ENCODE measurements at places on chromosomes 2 and 18.

DNA sequence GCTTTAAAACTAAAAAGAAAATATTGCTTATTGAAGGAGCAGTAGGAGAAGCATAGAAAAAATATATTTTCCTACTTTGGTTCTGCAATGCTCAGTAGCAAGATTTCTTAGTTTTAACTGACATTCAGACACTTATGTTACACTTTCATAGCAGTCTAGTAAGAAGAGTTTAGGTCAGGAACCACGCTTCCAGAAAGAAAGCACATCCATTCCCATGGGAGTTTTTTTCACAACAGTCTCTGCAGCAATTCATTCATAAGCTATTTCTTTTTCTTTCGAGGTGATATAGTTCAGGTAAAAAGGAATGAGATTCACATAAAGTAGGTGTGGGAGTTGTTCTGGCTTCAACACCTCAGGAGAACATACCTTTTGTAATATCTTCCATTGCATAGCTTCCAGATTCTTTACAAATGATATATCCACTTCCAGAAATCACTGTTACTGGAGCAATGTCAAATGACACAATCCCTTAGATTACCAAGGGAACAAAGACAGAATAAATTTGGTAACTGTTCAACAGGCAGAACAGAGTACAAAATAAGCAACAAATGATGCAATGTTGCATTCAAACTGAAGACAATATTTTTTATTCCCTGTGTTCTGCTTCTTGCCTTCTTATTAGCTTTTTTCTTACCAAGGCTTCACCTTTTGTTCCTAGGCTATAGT lies 95.2 kb upstream of the GULP1 start:
- no peak for DNase-seq

GRCh38 chr2:33516456-33516995 lies 40.1 kb downstream of the RASGRP3 start:
- no peak for DNase-seq

- DNase-seq, result no peak
These were observed 126.9 kb downstream of the RPIA start for GRCh38 chr2:88818381-88818780.

DNA sequence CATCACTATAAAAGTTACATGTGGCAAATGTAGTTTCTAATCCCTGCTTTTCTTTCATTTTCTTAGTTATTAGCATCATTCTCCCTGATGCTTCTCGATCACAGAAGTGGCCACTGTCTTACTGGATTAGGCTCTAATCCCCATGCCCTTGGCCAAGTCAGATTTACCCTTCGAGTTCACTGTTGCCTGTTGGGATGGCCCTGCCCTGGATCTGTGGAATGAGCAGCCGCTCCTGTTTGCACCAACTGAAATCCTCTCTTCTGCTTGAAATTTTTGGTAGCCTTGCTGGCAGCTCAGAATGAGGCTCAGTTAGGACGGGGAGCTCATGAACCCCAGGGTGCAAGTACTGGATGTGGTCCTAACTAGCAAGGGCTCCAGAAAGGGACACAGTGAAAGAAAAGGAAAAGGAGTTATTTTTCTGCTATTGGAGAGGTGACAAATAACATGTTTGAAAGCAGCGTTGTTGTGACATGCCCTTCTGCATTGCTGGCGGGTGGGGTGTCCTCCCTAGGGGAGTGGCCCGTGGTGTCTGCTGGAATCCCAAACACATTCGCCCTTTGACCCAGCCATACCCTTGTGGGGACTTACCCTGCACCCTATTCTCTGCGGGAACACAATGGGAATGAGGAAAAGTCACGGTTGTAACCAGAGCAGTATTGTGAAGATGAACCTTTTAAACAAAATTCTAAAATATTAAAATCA lies 34.5 kb downstream of the RBFA start:
- DNase-seq, result no peak

DNA sequence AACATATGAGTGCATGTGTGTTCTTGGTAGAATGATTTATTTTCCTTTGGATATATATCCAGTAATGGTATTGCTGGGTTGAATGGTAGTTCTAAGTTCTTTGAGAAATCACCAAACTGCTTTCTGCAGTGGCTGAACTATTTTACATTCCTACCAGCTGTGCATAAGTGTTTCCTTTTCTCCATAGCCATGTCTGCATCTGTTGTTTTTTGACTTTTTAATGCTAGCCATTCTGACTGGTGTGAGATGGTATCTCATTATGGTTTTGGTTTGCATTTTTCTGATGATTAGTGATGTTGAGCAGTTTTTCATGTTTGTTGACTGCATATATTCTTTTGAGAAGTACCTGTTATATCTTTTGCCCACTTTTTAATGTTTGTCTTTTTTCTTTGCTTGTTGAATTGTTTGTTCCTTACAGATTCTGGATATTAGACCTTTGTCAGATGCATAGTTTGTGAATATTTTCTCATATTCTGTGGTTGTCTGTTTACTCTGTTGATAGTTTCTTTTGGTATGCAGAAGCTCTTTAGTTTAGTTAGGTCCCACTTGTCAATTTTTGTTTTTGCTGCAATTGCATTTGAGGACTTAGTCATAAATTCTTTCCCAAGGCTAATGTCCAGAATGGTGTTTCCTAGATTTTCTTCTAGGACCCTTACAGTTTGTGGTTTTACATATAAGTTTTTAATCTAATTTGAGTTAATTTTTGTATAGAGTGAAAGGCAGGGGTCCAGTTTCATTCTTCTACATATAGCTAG lies 17.6 kb upstream of the KCNE4 start:
- DNase-seq, result no peak

DNA sequence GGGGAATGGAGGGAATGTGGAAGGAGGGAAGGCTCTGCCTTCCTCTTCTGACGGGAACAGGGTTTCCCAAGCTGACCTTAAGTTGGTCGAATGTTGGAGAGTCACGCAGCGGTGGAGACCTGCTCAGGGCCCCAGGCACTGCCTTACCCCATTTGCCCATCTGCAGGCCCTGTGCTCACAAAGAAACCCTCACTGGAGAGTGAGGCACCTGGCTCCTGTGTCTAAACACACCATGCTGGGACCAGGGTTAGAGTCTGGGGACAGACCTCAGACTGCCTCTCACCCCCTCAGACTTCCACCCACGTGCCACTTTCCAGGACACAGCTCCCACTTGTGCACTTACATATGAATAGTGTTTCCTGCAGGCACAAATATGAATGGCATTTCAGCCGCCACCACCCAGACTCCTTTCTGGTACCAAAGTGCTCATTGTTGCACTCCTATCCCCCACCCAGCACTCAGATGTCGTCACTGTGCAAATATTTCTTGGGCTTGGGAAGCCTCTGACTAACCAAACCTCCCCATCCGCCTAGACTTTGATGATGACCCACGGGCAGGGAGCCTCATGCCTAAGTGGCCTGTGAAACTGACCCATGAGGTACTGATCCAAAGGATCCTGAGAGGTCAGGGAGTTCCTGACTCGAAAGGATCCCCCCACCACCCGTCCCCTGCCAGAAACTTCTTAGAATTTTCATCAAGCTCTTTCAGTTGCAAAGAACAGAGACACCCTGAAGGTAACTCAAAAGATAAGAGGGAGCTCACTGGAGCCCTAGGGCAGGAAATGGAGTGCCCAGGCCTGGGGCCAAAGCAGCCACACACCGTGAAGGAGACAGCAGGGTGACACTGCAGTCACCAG lies 78.3 kb downstream of the STPG4 start:
- no peak for DNase-seq

DNA sequence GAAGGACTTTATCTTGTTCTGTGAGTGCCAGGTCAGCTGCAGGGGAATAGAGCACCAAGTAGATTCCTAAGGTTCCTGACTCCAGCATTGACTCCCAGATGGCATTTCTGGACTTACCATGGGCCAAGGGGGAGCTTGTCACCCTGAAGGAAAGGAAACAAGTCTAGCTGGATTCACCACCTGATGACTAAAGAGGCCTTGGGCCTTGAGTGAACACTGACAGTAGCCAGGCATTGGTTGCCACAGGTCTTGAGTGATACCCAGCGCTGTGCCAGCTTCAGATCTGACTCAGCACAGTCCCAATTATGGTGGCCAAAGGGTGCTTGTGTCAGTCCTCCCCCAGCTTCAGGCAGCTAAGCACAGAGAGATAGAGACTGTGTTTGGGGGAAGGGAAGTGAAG lies 40.1 kb upstream of the CAPN13 start:
- DNase-seq, result no peak

DNA sequence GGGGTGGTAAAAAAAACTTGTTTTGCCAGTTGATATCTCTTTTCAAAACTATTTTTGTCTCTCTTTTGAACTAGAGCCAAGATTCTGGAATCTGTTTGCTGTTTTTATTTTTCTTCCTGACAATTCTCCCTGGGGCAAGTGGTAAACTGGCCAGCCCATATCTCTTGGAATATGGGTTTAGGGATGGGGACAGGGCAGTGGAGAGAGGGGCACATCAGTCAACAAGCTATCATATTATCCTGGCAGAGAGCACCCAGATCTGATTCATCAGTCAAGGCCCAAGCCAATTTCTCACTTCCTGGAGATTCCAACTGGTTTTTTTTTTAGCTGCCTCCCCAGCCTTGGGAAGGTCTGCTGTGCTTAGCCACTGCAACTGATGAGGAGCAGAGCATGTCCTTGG lies 52.3 kb downstream of the ARHGAP28 start:
- no peak for DNase-seq

DNA sequence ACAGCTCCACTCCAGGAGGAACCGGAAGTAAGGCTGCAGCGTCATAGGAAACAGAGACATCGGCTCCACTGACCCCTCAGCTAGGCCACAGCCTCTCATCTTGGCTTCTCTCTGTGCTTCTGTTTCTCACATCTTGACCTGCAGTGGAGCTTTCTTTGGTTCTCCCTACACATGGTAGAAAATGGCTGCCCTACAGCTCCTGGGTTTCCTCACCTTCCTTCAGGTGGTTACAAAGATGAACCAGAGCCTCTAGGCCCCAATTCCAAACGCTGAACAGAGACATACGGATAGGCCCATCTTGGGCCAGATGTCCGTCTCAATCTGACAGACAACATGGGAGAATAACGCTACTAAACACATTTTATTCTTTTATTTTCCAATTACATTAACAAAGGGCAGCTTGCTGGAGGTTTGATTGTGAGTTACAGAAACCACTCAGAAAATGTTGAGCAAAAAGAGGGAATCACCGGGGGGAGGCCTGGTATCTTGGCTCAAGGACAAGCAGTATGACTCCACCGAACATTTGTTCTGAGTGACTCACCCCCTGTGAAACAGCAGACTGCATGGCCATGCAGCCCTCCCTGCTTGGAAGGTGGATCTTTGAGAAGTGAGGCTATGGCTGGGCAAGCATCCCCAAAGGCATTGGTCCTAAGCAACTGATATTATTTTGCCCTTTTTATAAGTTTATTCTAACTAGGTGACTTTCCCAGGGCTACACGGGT lies 303.5 kb downstream of the CDCA7 start:
- DNase-seq, result no peak

- no peak for DNase-seq
These were observed 72.3 kb downstream of the RTP5 start for GRCh38 chr2:241941691-241942301.

DNA sequence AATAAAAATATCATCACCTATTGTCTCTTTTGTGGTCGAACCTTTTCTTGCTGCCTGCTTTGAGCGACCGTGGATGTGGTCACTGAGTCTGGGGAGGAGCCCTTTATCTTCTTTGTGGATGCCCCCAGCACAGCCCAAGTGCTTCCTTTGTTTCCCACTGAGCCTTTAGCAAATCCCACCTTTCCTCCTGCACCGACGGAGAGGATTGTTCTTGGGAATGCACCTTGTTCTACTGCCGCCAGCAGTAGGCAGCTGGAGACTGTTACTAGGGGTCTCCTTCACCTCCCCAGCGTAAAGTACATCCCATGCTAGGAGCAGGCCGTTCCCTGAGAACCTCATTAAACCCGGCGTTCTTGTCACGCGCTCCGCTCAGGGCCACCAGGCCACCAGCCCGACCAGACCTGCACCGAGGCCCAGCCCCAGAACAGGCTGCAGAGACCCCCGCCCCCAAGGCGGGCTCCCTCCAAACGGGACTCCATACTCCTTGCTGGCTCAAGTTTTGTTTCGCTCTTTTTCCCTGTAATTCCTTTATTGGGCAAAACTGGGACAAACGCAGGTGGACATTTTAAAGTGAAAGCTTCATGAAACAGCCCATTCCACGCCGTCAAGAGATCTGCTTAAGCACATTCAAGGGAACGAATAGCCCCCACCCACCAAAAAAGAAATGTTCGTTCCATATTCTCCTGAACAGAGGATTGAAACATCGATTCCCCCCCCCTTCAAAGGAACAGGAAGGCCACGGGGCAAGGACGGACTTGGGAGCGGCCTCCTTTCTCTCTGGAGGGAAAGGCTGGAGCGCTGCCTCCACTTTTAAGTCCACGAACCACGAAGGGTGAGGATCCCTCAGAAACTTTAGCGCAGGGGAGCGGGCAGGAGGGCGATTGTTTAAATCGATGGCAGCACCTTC lies 1.1 kb upstream of the MAT2A start:
- DNase-seq, result peak; percentile 54

DNA sequence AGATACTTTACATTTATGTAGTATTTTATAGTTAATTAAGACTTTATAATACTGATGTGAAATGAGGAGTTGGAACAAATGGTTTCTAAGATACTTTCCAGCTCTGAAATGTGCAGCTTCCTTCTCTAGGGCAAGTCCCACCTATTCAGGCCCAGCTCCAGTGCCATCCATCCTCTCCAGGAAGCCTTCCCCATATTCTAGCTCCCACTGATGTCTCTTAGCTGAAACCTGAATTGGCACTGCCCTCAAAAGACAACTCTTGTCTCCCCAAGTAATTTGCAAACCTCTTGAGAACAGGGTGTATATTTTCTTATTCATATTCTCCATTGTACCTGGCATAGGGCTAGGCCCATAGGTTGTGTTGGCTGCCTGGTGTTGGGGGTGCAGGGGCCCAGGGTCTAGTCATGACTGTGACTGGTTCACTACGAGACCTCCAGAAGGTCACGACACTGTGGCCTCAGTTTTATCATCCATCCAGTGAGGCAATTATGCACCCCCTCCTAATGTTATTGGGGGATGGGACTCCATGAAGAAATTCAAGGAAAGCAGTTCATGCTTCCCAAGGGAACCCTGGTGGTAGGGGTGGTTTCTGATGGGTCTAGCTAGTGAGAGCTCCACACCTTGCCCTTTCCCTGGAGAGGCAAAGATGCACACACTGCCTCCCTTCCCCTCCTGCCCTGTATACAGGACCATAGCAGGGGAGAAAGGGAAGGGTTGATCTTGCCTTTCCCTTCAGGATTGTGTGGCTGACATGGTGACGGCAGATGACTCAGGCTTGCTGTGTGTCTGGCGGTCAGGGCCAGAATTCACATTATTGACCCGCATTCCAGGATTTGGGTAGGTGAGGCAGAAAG lies 2.8 kb downstream of the WDR54 start:
- DNase-seq, result no peak

DNA sequence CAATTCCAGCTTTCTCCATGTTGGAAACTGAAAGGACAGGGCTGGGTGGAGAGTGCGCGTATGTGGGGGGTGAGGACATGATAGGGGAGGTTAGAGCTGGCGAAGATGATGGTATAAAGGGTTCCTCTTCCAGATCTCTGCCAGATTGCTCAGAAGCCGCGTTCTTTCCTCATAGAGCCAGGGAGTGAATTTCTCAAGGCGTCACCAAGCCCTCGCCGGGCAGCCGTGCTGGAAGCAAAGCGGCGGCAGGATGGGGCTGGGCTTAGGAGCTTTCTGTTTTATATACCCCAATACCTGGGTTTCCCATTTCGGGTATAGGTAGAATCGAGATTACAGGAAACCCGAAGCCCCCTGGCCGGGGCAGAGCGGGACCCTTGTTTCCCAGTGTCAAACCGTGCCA lies 43.8 kb downstream of the DDX18 start:
- DNase-seq, result no peak
